ENCODE measurements at places on chromosomes 16 and 17.

DNA sequence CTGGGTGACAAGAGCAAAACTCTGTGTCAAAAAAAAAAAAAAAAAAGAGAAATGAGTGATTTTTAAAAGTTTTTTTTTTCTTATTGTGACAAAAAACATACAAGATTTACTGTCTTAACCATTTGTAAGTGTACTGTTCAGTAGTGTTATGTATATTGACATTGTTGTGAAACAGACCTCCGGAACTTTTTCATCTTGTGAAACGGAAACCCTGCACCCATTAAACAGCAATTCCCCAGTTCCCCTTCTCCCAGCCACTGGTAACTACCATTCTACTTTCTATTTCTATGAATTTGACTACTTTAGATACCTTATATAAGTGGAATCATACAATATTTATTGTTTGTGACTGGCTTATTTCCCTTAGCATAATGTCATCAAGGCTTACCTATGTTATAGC lies 18.7 kb downstream of the DUS2 start:
- no peak for DNase-seq

- DNase-seq = no peak
Measured at GRCh38 chr16:53900667-53901066, 196.7 kb downstream of the FTO start.

DNA sequence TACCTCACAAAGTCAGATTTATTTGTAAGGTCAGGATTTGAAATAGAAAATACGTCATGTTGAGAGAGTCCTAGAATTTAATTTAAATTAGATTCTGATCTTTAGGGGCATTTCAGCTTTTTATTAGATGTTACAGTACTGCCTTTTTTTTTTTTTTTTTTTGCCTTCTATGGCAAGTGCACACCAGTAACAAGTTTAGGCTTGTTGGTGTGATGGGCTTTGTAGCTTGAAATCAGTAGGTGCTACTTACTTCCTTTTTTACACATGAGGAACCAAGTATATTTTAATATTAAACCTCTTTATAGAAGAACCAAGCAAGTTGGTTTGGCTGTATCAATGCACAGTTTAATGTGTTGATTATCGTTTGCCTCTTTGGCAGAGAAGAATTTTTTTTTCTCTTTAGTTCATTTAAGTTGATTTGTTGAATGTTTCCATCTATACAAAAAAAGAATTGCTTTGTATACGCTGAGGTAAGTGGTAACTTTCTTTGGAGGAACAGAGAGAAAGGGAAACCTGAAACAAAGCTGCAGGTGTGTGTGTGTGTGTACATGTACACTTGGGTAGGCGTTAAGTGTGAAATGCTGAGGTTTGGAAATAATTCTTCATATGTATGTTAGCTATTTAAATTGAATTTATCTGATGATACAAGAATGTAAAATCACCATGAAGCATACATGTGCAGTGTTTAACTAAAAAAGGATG lies 15.7 kb downstream of the RBL2 start:
- DNase-seq = no peak

- peak; percentile 73 for DNase-seq
Measured at GRCh38 chr16:86016201-86016965, 117.4 kb downstream of the IRF8 start.

GRCh38 chr16:26078716-26079355 lies 387.1 kb downstream of the HS3ST4 start:
- DNase-seq = no peak

DNA sequence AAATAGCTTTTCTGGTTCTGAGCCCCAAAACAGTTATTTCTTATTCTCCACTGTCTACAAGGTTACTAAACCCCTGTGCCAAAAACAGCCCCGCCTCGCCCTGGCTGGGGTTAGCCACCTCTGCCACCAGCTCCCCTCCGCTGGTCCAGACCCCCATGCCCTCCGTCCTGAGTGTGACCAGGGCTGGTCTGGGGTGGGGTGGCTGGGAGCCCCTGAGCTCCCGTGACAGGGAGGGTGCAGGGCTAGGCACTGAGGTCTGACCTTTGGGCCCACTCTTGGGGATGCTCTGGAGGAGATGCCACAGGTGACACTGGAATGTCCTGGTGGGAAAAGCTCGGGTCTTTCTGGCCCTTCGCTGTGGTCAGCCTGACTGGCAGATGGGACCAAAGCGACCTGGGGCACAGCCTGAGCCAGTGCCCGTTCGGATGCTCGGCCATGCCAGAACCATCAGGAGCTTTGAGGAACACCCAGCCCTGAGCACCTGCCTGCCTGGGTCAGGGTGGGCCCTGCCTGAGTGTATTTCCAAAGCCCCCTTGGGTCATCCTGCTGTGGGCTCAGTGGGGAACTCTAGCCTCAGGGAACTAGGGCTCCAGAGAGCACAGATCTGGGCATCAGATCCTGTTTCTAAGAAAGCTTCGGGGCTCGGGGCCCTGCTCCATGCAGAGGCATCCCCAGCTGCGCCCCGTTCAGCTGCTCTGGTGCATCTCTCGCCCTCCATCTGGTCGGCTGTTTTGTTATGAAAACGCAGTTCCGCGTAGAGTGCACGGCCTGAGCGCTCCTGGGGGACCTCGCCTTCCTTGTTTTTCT lies 72.1 kb upstream of the GNG13 start:
- DNase-seq = no peak

DNA sequence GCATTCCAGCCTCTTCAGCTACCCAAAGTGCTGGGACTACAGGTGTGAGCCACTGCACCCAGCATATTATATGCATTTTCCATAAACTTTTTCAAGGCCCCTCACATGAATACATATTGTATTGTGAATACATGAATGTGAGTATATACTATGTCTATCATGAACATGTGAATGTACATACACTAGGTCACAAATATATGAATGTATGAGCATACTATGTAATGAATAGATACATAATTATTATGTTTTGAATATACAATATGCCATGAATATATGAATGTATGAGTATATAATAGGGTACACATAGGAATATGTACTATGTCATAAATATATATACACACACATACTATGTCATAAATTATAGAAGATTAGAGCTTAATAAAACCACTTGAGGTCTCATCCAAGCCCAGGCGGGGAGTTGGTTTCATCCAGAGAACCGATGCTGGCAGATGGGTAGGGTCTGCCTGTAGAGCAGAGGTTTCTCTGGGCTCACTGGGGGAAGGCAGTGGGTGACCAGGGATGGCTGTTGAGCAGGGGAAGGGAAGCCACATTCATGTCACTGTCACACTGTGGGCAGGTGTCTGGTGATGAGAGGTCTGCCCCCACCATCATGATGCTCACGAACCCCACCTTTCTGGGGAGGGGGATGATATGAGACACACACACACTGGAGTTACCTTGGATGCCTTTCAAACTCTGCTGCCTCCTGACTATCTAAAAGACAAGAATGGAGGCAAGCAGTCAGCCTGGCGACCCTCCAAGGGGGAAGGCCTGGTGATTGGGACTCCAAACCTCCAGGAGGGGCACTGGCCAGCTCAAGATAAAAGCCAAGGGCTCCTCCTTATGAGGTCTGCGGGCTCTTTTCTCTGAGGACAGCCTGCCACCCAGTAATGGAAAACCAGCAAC lies 7.3 kb downstream of the C16orf95 start:
- no peak for DNase-seq
